ENCODE measurements at places on chromosomes 2 and 18.

DNA sequence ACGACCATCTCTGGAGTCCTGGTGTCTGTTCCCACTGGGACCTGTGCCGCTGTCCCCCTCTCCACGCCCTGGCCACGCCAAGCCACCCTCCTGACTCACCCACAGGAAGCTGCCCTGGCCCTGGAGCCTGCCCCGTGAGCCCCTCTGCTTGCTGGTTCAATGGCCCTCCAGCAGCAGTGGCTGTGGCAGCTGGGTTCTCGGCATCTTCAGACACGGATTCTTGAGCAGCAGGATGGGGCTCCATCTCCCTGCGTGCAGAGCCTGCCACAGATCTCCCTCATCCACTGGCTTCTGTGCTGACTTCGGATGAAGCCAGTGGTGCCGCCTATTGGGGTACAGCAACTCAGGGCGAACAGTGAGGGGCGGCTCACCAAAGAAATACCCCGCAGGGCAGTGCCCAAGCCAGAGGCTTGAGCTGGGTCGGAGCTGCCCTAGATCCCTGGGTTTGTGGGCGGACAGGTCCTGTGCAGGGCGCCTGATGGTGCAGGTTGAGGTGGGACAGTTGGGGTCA is 14.0 kb downstream of the CAPN10 start:
- no peak for DNase-seq

GRCh38 chr2:65580824-65581223 is 148.4 kb upstream of the SPRED2 start:
- no peak for DNase-seq

GRCh38 chr2:74439803-74440377 is 1.8 kb downstream of the RTKN start:
- DNase-seq: no peak

GRCh38 chr18:48563027-48563426 is 24.2 kb downstream of the CTIF start:
- peak; percentile 42 for DNase-seq

- no peak for DNase-seq
These were observed 209.9 kb downstream of the TNS1 start for GRCh38 chr2:217792626-217793527.

DNA sequence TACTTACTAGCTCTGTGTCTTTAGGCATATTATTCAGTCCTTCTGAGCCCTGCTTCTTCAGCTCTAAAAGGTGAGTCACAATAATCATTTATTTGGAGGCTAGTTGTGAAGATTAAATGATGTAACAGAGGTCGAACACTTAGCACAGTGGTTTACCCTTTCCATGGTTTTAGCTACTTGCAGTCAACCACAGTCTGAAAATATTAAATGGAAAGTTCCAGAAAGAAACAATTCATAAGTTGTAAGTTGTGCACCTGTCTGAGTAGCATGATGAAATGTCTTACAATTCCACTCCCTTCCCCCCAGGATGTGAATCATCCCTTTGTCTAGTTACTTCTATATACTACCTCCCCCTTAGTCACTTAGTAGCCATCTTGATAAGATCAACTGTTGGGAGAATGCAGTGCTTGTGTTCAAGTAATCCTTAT is 217.6 kb upstream of the THUMPD2 start:
- DNase-seq: no peak

GRCh38 chr2:240574386-240575100 is 6.3 kb downstream of the RNPEPL1 start:
- DNase-seq: no peak

GRCh38 chr2:16293871-16294270 is 353.5 kb downstream of the MYCN start:
- no peak for DNase-seq

DNA sequence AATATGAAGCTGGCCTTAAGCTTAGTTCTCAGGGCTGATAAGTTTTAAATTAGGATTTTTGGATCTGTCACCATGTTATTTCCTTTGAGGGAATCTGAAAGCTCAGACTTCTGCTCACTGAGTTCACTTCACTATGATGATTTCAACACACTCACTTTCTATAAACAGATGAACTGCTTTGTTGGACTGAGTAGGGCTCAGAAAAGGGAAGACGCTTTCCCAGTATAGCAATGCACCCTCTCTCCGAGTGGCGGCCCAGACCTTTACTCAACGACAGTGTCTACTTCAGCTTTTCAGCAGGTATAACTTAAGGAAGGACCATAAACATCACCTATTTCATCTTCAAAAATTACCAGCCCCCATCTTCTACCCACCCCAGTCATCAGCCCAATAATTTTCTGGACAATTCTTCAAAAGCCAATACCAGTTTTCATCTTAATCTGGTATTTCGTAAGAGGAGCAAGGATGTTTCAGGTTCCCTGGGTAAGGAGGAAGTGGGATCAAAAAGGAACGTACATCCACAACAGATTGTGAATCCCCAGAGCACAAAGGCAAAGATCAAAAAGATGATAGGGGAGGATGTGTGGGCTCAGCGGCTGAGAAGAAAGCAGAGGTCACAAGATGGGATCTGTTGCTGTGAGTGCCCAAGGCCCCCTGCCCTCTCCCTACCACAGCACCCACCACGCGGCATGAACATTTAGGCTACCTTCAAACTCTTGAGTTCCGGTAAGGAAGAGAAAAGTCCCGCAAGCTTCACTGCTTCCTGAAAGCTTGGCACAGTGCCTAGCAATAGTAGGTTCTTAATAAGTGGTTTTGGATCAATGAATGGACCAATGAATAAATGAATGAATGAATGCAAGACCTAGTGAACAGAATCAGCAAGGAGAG is 41.9 kb downstream of the LPIN2 start:
- no peak for DNase-seq

GRCh38 chr2:218332920-218333645 is 23.6 kb upstream of the CATIP start:
- no peak for DNase-seq

DNA sequence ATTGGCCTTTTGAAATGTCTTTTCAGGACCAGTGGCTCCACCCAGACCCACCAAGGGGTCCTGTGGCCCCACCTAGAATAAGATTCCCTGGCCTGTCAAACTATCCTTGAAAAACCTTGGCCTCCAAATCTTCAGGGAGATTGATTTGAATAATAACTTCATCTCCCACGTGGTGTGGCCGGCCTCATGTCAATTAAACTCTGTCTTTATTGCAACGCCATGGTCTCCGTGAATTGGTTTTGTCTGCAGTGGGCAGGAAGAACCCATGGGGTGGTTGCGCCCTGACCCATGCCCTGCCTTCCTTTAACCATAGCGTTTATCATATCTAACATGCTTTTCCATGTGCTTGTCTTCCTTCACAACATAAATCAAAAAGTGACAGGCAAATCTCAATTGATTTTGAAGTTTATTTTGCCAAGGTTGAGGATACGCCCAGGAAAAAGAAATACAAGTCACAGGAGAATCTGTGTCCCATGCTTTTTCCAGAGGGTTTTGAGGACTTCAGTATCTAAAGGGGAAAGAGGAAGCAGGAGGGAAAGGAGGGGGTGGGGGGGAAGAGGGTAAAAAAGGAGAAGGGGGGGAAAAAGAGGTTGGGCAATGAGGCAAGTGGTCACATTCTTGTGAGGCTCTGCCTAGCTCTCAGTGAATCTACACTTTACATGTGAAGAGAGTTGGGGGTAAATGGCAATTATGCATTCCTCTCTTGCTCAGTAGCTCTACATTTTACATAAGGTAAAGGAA is 66.5 kb upstream of the CABLES1 start:
- no peak for DNase-seq

- DNase-seq: no peak
These were observed 64.4 kb downstream of the ACTR2 start for GRCh38 chr2:65292106-65292400.

DNA sequence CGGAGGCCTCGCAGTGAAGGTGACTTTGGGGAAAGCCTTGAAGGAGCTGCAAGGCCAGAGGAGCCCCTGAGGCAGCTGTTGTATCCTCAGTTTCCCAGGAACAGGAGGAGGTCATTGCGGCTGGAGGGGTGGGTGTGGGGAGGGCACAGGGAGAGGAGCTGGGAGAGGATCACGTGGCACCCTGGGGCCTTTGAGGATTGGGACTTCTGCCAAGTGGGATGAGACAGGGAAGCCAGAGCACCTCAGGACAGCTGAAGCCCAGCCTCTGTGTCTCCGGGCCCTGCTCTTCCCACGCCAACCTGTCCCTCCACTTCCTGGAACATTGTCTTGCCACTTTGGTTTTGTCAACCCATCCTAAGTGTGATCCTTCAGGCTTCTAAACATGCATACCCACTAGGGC is 19.4 kb upstream of the RRM2 start:
- DNase-seq: no peak

DNA sequence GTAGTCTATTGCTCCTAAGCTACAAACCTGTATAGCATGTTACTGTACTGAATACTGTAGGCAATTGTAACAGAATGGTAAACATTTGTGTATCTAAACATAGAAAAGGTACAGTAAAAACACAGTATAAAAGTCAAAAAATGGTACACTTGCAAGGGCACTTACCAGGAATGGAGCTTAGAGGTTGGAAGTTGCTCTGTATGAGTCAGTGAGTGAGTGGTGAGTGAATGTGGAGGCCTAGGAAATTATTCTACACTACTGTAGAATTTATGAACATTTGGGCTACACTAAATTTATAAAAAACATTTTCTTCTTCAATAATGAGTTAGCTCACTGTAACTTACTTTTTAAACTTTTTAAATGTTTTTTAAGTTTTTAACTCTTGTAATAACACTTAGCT is 19.0 kb downstream of the NABP1 start:
- DNase-seq: no peak

GRCh38 chr2:156890529-156891148 is 366.9 kb upstream of the GALNT5 start:
- no peak for DNase-seq

DNA sequence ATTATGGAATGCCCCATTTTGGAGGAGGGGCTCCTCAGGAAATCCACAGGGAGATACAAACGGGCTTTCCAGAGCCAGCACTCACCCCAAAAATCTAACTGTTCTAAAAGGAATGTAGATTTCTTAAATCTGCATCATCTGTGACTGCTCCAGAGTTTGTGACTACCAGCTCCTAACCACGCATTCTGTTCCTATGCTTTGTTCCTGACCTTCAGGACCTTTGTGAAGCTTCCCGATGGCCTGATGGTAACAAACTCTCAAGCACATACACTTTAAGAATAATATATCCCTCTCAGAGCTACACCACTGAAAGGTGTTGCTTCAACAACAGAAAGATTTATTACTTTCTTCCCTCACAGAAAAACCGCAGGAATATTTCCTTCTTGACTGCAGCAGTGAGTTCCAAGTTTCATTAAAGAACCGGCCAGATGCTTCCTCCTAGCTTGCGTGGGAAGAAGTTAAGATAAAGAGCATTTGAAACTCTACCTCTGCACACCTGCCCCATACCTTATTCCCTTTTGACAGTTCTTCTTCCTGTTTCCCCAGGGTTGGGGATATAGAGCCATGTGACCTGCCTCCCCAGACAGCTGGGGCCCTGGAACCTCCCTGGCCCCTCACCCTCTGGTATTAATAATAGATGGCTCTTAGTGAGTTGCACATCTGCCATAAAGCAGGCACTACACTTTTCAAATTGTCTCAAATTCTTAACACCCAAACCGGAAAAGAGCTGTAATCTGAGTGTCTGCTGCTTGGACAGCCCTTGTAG is 40.2 kb upstream of the EML4 start:
- DNase-seq: no peak

DNA sequence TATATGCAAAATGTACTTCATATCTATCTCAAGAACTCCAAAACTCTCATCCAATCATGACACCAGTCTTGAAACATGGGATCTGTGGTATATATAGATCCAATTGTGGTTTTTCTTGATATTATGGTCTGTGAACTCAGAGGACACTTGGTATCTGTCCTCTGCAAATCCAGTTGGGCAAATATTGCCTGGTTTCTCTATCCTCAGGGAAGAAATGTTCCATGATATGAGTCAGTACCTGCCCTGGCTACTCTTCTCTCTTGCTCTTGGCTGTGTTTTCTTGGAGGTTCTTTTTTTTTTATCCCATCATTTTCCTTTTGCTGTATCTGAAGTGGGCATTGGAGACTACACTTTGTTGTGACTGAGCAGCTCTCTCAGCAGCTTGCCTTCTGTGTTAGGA is 10.9 kb downstream of the NBEAL1 start:
- DNase-seq: no peak

DNA sequence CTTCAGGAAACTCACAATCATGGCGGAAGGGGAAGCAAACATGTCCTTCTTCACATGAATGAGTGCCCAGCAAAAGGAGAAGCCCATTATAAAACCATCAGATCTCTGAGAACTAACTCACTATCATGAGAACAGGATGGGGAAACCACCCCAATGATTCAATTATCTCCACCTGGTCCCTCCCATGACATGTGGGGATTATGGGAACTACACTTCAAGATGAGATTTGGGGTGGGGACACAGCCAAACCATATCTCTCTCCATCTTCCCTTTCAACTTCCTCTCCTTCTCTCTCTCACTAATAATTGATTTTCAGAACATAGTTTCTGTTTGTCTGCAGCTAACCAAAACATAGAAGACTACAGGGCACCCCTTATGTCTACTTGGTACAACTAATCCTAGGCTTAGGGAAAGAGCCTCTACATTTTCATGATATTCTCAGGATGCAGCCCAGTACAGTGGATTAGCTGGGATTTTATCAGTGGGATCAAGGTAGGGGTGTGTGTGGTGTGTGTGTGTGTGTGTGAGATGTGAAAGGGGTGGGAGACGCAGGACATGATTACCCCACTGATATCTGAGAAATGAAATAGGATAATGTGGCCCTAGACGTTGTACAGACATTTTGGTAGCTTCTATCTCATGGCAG is 2.8 kb upstream of the ATF2 start:
- DNase-seq: no peak

- no peak for DNase-seq
These were observed 732.9 kb upstream of the VRK2 start for GRCh38 chr2:57313678-57314077.

GRCh38 chr2:194495046-194495445 is 1162.0 kb upstream of the SLC39A10 start:
- no peak for DNase-seq

- DNase-seq: no peak
These were observed 31.5 kb downstream of the ACSL3 start for GRCh38 chr2:222892321-222892720.

- DNase-seq: no peak
These were observed 17.2 kb downstream of the B4GALT6 start for GRCh38 chr18:31667185-31667584.

GRCh38 chr2:221124532-221125240 is 447.4 kb downstream of the EPHA4 start:
- DNase-seq: no peak

GRCh38 chr18:79543861-79544385 is 135.7 kb upstream of the CTDP1 start:
- no peak for DNase-seq

- DNase-seq: no peak
These were observed 101.9 kb downstream of the SETBP1 start for GRCh38 chr18:44782617-44783016.

GRCh38 chr2:36404318-36404717 is 48.7 kb downstream of the CRIM1 start:
- no peak for DNase-seq

DNA sequence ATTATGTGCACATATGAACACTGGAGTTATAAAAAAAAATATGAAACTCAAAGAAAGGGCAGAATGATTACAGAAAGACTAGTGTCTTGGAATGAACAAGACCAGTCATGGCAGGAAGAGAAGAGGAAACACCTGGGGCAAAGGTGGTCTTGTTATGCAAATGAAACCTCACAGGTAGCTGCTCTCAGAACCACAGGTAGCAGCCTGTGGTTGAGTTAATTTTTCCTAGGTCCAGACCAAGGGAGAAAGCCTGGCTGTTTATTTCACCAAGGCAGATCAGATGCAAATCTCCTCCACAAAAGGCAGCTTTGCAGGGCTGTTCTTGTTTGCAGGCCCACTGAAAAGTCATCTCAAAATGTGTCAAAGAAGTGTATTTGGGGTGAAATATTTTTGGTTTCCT is 785.8 kb downstream of the RNF144A start:
- no peak for DNase-seq

- no peak for DNase-seq
These were observed 154.1 kb upstream of the CDH19 start for GRCh38 chr18:66757946-66758345.
